ENCODE measurements at places on chromosomes 6 and 20.

DNA sequence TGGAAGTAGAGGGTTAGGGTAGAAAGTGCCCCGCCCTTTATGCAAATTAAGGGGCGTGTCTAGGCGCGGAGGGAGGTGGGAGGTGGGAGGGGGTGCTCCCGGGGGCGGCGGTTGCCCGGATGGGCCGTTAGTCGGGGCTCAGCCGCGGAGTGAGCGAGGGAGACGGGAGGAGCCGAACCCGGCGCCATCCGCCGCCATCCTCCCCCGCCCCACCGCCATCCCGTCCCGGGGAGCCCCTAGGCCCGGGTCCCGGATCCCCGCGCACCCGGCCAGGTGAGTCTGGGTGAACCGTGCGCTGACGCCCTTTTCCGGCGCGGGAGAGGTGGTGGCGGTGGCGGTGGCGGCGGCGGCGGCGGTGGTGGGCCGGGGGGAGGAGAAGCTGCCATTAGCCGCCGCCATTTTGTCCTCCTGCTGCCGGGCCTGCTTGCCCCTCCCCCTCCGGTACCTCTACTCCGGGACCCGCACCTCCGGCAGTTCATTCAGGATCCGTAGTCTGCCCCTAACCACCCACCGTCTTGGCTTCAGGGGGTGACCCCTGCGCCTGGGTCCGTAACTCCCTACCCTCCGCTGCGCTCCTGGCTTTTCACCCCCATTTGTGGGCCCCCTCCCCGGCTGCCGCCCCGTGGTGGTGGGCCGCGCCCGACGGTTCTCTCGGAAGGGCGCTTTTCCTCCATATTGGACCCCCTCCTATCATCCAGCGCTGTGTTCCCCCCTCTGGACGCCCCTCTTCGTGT lies at the start of gene PRRC2A:
Gene PRRC2A (plus strand): TSS at position 130 of the 734 bp plus-strand sequence. CDS start 2,075 bp downstream, outside the sequence.
- DNase-seq: no peak

DNA sequence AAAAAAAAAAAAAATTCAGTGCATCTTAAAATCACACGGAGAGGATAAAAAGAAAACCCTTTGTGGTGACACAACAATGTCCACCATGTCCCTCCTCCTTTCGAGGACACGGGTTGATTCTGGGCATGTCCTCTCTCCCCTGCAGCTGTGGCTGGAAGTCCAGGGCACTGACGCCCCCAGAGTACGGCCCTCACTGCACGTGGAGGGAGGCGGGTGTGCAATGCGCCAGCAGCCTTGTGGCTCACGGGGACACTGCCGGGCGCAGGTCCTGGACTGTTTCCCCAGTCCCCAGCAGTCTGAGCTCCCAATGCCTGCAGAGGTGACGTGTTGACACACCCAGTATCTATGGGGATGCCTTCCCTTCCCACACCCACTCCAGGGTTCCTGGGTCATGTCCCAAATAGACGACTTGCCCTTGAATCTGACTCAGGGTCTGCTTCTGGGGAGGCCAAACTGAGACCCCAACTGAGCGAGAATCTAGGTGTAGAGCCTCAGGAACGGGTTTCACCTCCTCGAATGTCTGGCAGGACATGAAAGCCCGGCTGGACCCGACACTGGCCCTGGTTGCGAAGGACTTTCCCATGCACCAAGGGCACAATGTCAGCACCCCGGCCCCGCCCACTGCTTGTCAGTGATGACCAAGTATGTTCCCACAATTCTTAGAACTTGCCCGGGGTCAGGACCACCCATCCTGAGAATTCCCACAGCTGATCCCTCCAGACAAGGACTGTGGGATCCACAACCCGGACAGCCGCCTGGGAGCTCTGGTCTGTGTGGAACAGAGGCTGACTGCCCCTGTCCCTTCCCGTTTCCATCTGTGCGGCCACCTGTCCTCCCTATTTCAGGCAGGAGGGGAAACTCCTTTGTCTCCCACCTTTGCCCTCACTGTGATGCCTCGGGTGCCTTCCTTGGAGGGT lies 425.1 kb upstream of the SULF2 start:
- DNase-seq: no peak

DNA sequence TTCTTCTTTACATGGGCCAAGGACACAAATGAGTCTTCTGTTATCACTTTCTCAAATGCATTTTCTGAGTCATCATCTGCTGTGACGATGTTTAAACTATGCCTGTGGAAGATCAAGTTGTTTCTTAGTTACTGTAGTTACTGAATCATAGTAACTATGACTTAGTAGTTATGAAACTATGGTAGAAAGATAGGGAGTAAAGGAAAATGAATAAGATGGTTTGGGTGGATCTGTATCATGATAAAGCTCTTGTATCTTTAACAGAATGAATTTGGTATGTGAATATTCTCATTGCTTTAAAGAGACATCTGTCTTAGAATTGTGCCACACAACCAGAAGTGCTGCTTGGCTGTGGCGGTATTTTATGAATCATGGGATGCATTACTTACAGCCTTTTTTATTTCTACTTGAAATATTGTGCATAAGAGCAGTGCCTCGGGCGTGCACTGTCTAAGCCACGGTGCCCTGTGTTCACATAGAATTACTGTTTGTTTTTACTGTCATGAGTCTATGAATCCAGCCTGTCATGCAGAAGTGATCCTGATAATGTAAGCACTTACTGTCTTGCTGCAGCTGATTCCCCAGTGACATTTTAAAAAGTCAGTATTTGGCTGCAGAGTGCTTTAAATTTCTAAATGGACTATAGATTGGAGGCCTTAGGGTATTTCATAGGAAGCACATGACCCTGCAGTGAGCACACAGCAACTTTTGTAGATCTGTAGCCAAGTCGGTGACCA lies 215.2 kb downstream of the TMEM242 start:
- no peak for DNase-seq

DNA sequence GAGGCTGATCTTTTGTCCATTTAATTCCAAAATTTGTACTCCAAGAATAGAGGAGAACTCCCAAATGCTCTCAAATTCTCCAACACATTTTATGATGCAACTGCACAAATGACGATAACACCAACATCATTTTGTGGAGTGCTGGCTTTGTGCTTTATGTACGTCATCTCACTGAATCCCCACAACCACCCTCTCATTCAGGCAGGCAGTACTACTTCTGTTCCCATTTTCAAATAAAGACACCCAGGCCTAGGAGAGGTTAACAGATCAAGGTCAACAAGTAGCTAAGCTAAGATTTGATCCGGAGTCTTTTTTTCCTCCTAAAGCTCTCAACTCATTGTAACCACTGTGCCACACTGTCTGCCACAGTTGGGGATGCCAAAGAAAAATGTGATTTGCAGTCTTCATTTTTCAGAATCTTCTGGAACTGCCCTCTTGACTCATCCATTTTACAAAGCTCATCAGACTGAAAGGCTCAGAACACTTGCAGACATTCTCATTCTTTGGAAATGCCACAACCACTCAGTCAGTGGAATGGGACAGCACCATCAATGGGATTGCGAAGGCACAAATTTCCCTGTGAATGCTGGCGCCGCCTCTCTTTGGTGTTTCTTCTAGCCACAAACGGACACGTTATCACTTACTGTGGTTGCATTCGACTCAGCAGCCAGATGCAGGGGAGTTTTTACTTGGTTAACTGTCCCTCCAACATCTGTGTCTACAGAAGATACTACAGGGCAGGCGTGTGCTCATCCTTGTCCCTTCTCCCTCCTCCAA lies 184.4 kb downstream of the GJA10 start:
- no peak for DNase-seq

GRCh38 chr20:6169251-6169650 lies 46.4 kb upstream of the FERMT1 start:
- no peak for DNase-seq

- no peak for DNase-seq
Measured at GRCh38 chr6:89944181-89944755, 50.0 kb downstream of the GJA10 start.

DNA sequence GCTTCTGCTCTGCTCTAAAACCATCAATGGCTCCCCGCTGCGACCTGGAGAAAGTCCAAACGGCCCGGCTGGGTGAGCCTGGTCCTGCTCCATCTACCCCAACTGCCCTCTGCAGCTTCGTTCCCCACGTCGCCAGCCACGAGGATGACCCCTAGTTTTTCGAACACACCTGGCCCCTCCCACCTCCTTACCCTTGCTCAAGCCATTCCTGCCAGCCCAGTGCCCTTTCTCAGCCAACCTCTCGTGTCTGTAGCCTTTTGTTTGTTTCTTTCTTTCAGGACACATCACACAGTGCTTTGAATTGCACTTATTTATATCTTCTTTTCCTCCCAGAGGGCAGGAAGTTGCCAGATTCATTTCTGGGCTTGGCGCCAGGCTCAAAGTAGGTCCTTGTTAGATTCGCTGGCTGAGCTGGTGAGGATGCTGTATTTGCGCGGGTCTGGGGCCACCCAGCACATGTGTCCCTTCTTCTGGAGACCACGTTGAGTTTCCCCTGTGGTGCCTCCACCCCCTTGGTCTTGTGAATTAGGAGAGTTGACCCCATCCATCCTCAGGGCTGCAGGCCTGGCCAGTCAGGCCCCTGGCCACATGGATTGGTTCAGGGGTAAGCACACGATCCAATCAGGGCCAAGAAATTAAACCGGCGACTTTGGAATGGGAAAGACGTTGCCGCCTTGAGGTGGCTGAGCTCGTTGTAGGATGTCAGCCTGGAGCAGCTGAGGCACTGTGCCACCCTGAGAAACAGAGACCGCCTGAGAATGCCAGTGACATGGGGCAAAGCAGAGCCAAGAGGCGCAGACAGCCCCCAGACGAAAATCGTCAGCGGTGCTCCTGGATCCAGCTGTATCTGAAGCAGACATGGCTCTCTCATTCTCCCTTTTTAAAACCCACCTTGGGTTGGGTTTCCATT lies 156.0 kb downstream of the CEBPB start:
- DNase-seq: no peak

- DNase-seq: no peak
Measured at GRCh38 chr20:20411402-20411801, 43.5 kb downstream of the INSM1 start.

GRCh38 chr6:3778701-3779573 lies 27.4 kb upstream of the PXDC1 start:
- no peak for DNase-seq

DNA sequence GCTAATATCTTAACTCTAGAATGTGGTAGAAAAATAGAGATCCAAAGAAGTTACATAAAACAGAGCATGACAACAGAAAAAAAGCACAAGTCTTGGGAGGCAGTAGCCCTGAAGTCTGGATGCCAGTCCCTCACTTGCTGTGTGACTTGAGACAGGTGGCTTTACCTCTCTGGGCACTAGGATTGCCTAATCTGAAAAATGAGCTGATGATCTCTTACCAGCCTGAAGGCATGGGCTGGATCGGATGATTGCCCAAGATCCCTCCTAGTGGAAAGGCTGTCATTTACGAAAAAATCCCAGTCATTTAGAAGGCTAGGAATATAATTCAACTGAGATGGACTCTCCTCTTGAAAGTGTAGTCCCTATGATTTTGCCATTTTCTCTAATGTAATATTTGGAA lies 10.9 kb upstream of the GCM1 start:
- DNase-seq: no peak

DNA sequence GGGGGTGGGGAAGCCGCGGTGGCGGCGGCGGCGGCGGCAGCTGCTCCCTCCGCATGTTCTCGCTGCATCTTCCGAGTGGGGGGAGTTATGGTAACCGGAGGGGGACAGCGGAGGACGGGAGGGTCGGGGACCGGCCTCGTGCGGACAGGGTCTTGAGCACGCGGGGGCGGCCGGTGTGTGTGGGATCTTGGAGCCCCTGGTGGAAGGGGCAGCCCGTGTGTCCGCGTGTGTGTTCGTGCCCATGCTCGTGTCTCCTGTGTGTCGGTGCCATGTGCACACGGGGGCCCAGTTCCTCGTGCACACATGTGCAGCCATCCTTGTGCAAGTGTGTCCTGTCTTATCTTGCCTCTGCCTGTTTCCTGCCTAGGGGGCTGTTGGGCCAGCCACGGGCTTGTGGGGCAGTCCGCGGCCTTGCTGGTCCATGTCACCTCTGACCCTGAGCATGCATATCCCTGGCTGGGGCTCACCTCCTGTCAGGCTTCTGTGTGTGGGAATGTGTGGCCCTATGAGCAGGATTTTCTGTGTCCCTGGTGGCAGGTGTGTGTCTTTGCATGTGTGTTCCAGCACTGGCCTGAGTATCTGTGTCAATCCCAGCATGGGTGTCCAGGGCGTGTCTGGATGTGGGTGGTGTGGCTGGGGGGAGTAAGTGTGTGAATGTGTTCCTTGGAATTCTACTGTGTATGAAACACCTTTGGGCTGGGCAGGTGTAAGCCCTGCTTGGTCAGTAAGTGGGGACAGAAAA lies 8.5 kb downstream of the SYNGAP1 start:
- no peak for DNase-seq

DNA sequence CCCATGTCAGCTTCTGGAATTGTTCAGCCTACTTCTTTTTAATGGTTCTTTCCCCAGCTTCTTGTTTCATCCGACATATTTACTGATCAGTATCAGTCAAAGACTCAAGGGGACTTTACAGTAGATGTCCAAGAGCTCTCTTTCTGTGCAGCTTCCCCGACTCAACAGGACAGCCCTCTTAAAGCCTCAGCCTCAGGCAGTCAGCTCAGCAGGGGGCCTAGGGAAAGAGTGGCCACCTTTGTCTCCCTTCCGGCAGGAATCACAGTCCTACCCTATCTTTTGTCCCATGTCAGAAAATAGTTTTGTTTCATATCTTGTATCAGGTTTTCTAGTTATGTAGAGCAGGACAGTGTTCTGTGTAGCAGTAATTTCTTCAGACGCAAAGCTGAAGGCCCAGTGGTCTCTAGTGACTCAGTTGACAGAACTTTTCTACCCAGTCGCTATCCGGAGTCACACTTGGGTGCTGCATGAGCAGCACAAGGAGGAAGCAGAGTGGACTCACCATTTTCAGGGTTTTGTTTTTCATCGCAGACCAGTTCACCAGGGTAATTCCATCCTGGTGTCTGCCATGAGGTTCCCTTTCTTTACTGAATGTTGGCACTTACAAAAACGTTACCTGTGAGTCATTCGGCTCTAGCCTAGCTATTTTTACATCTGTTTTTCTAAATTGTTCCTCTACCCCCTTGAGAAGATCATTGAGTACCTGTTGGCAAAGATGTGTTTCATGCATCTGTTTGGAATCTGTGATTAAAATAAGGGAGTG lies 47.7 kb downstream of the SPATA2 start:
- DNase-seq: no peak

- no peak for DNase-seq
Measured at GRCh38 chr6:107509506-107509905, 19.6 kb downstream of the SOBP start.

- no peak for DNase-seq
Measured at GRCh38 chr6:56570413-56571359, 72.0 kb downstream of the DST start.

GRCh38 chr6:168128631-168129291 lies 49.7 kb upstream of the FRMD1 start:
- DNase-seq: no peak

GRCh38 chr6:2179950-2180349 lies 65.5 kb downstream of the GMDS start:
- no peak for DNase-seq

DNA sequence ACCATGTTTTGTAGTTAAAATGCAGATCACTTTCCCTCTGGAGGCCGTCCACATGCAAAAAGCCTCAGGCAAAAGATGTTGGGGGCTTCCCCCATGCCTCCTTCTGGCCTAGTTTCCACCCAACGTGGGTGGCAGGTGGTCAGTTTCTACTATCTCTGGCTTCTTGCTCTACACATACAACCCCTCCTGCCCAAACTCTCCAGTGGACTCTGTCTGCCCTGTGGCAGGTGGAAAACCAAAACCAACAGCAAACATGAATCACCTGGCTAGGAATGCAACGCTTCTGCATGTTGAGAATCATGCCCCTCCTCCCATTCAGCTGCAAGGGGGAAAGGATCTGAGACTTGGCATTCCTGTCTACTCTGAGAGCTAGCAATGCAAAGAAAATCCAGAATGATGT lies 94.8 kb downstream of the MBOAT1 start:
- DNase-seq: no peak
